ENCODE measurements at places on chromosomes 6 and 20.

- DNase-seq = no peak
Measured at GRCh38 chr6:125745281-125746018, 4.0 kb upstream of the HEY2 start.

DNA sequence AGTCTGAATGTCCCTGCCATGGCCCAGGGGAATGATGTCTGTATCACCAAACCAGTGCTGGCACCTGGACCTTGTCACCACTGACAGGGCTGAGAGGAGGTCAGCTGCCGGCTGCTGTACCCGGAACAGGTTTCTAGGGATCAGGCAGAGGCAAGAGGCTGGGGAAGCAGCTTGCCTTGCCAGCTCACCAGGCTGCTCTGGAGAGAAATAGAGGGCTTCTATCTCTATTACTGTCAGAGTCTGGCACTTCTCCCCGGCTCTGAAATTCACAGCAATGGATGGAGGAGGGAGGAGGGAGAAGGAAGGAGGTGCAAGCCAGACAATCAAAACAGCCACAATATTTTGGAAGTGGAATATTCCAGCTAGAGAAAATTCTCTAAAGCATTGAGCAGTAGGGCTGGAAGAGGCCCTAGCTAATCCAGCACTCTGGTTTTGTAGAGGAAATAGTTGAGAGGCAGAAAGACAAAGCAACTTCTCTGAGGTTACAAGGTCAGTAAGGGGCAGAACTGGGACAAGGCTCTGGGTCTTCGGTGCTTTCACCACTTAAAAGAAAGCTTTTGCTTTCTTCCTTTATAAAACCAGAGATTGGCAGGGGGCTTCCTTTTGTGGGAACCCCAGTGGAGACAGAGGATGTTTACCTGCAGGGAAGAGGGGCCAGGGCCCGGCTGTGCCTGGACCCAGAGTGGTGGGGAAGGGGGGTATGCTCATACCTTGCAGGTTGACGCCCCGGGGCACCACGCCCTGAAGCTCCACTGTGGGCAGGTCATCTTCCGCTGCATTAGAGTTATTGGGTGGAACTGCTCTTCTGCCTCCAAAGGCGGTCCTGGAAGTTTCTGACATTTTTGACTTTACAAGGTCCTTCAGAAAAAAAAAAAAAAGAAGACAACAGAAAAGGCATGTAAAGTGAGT is 2.4 kb downstream of the F13A1 start:
- no peak for DNase-seq

GRCh38 chr6:15246666-15247499 is 1.0 kb downstream of the JARID2 start:
- peak; percentile 23 for DNase-seq

DNA sequence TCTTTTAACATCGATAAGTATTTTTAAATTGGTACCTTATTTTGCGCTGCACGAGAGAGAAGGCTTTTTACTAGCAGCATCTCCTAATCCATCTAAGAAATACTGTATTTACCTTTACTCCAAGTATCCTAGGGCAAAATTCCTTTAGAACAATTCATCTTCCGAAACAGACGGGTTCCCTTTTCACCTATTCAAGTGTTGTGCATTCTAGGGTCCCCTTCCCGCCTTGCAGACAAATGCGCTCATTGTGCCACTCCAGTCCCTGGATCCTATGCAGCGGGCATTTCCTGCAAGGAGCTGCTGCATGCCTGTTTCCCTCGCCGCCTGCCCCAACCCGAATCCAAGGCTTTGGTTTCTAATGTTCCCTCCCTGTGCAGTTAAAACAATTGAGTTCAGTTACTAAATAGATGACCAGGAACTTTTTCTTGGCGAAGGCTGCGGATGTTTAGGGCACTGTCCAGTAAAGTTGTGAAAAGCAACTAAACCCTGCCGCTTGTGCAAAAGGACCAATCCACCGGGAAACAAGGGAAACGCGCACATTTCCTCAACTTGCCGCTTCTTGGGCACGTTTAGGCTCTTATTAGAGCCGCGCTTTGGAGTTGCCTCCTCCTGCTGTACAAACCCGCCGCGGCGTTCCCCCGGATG is 556 bp upstream of the SCAF8 start:
- DNase-seq = no peak

GRCh38 chr6:51045548-51045947 is 226.9 kb downstream of the TFAP2B start:
- DNase-seq = no peak

DNA sequence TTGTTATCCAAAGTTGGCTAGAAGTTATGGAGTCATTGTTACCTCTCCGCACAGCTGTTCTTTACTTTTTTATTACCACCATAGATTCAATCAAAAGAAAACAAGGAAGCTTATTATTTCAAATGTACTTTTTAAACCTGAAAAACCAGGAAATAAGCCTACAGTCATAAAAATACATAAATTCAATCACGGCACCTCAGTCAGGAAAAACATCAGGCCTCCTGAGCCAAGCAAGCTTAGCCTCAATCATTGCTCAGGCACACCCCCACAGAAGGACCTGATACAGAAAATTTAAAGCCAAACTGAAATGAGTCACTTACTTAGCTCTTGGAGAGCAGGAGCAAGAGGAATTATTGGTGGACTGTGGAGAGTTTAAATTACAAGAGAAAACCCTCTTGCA is 44.3 kb downstream of the MARCKS start:
- DNase-seq = no peak

DNA sequence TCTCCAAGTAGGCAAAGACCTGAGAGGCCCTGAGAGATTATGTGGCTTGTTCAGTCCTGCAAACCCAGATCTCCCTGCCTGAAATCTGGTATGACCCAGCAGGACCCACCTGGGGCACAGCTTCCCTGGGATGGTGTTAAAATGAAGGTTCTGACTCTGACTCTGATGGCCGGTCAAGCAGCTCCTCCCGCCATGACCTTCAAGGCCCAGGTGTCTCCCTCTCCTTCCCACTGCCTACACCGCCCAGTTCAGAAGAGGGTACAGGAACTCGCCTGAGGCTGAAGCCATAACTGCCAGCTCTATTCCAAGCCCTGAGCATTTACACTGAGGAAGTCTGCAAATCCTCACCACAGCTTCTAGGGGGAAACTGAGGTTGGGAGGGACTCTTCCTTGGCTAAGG is 5.9 kb upstream of the CST7 start:
- DNase-seq = no peak

GRCh38 chr6:40436685-40437604 is 150.2 kb downstream of the LRFN2 start:
- no peak for DNase-seq

DNA sequence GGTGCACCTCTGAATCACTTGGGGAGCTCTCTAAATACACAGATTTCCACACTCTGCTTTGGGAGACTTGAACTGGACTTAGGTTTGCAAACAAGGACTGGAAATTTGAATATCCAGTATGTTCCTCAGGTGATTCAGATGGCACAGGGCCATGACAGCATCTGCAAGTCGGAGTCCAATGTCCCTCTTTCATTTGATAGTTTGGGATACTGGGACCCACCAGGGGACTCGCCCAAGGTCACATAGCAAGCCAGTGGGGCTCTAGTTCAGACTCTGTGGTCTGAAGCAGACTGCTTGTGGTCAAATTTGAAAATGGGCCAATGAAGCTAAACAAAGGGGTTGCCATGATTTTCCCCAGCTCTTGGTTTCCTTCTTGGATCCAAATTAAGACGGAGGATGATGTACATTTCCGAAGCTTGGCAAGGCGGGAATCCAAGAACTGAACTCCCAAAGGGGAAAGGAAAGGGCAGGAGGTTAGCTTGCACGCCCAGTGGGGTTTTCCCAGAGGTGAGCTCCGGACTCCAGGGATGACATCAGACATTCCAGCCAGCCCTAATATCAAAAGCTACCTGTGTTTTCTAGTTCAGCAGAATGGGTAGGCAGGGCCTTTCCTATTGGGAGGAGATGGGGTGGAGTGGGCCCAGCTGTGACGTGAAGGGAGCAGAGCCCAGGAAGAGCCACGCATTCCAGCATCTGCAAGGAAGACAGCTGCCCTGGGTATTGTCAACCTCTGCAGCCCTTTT is 3.4 kb upstream of the SYS1 start:
- DNase-seq = no peak

- DNase-seq = no peak
Measured at GRCh38 chr6:139376604-139377218, 2.3 kb upstream of the CITED2 start.

- DNase-seq = no peak
Measured at GRCh38 chr6:21808045-21808470, 214.5 kb downstream of the SOX4 start.

GRCh38 chr20:9989066-9989724 is 45.6 kb upstream of the ANKEF1 start:
- DNase-seq = no peak

DNA sequence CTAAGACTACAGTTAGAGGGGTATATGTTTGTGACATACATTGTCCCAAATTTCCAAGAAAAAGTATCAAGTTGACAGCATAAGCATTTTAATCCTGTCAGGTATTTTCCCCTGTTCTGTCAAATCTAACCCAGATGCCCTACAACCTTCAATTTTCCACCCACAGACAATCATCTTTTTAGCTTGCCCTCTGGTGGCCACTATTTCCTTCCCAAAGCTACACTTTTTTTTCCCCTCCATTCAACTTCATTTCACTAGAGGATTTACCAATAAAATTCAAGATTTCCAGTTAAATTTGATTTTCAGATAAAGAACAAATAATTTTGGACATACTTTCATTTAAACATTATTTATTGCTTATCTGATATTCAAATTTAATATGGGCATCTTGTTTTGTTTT is 286.6 kb downstream of the TENT5A start:
- no peak for DNase-seq

- DNase-seq = no peak
Measured at GRCh38 chr20:22861990-22862389, 173.1 kb upstream of the SSTR4 start.

- DNase-seq = no peak
Measured at GRCh38 chr6:26105109-26105730, 18.0 kb downstream of the HFE start.

DNA sequence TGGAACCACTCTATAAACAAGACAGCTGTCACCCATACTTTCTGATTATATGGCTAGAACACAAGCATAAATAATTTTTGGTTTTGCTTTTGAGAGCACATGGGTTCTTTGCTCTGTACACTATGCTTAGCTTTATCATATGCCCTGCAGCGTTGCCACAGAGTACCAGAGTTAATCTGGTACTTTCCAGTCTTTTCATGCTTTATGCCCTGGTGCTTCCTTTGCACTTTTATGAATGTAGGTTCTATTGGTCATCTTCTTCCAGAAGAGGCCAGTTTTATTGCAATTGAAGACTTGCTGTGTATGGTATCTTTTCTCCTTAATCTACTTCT is 20.8 kb downstream of the SHLD1 start:
- DNase-seq = no peak

- DNase-seq = peak; percentile 57
Measured at GRCh38 chr20:45998761-45999160, 9.9 kb upstream of the MMP9 start.

- DNase-seq = no peak
Measured at GRCh38 chr20:19683822-19684221, 74.2 kb upstream of the RIN2 start.

- no peak for DNase-seq
Measured at GRCh38 chr6:141498977-141499376, 633.7 kb upstream of the GJE1 start.

DNA sequence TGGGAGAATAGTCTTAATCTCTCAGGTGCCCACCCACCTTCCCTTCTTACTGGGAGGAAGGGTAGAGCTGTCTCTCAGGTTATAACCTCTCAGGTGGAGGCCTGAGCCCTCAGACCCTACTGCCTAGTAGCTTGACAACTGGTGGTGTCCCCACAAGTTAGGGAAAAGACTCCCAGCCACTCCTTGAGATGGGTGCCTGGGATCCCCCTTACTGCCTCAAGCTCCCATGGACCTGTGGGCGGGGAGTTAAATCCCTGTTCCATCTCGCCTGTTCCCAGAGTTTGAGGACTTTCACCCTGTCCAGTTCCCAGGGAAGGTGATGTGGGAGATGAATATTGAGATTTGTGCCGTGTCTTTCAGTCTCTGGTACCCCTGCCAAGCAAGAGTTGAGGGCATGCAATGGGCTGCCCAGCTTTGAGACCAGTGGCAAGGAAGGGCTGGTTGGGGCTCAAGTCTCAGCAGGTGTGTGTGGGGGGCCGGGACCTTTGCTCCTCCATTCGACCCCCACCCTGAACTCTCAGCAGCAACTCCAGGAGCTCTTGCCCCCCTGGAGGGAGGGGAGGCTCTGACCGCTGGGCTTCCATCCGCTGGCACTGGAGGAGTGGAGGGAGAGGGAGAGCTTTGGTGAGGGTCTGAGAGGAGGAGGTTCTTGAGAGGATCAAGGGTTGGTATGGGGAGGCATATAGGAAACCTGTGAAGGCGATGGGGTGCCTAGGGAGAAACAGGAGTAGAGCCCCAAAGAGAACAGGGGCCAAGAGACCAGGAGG is 1.1 kb upstream of the PBX2 start:
- no peak for DNase-seq

- no peak for DNase-seq
Measured at GRCh38 chr20:37309936-37310590, 20.6 kb downstream of the MANBAL start.

DNA sequence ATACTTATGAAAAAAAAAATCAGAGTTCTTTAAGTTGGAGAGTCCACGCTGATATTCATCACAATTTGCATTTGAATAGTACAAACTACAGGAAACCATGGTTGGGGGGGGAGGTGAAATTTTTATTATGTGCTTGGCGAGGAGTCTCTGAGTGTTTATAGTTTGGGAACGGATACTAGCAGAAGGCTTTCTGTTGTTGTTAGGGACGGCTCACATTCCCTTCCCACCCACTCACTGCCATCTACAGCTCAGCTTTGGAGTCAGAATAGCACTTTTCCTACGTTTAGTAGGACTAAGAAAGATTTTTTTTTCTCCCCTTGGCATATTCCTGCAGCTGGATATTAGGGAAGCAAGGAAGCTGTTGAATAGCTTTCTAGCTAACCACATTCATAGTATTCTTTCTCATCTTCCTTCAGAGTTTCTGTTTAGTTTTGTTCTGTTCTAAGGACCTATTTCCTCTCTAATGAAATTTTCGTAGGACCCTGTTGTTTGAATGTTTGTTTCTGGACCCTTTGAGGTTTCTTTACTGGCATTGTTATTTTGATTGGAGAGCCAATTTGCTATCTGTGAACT is 235.1 kb upstream of the ZNF217 start:
- DNase-seq = no peak

DNA sequence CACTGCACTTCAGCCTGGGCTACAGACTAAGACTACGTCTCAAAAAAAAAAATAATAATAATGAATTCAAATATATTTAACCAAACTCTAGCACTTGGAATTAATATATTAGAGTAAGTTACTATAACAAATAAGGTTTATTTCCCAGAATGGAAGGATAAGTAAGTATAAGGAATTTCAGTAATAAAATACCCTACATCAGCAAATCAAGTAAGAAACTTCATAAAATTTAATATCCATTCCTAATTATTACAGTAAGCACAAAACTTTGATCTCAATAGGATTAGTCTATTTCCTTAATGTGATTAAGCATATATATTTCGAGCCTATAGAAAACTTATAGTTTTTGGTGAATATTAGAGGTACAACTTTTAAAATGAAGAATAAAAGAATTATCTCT is 36.7 kb upstream of the SDHAF4 start:
- no peak for DNase-seq

GRCh38 chr6:36599791-36600209 is 5.6 kb downstream of the SRSF3 start:
- DNase-seq = peak; percentile 75

GRCh38 chr20:56689852-56690485 is 60.9 kb downstream of the TFAP2C start:
- no peak for DNase-seq

- DNase-seq = no peak
Measured at GRCh38 chr6:89022798-89023197, 57.8 kb upstream of the PNRC1 start.
